ENCODE measurements at places on chromosomes 2 and 18.

- DNase-seq, result peak; percentile 16
These were observed 289.2 kb upstream of the CCDC68 start for GRCh38 chr18:55248495-55248894.

- DNase-seq, result no peak
These were observed 43.3 kb downstream of the OSBPL6 start for GRCh38 chr2:178237488-178238153.

DNA sequence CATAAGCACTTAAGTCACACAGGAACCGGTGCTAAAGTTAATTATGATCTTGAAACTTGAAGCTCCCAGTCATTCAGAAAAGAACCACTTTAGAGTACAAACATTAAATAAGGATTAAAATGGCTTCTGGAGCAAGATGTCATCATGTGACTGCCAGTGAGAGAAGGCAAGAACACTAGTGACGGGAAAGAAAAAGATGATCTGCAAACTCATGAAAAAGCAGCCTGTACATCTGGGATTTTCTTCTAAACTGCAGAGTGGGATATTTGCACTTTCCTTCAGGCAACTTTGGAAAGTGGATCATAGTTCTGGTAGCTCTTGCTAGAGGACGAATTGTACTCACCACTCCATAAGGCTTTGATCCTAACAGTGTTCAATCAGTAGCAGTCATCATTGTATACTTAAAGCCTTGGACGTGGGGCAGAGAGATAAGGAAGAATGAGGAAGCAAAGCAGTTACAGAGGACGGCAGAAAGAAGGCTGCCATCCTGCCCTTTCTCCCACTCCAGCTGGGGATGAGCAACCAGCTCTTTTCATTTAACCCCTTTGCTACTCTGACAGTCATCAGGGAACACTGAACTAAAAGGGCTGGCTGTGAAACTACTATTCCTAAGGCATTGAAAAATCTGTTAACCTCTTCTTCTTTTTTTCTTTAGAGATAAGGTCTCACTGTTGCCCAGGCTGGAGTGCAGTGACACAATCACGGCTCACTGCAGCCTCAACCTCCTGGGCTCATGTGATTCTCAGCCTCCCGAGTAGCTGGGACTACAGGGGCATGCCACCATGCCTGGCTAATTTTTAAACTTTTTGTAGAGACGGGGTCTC is 18.1 kb downstream of the ABHD3 start:
- peak; percentile 17 for DNase-seq

DNA sequence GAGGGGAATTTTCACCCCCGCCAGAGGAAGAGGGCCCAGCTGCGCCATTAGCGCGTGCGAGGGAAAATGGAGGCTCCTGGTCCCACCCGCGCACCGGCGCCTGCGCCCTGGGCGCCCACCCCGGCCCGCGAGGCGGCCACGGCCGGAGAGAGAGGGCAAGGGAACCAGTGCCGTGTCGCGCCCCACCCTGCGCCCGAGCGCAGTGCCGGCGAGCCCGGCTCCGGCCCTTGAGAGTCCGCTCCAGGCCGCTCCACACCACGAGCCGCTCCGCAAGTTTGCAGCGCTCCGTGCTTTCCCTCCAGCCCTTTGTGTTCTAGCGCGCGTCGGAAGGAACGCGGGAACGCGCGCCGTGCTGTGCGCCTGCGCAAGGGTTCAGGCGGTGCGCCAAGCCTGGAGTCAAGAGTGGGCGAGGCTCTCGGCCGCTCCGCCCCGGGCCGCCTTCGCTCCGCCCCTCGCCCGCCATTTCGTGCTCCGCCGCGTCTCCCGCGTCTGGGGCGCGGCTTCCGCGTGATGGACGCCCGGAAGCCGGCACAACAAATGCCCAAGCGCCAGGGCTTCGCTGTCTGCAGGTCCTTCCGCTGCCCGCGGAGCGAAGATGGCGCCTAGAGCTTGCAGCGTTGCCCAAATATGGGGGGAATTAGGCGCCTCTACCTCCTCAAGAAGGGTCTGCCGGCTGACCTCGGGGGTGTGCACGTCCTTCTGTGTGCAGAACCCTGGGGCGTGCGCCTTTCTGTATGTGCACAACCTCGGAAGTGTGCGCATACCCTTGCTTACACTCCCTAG is 46.1 kb upstream of the PTMA start:
- DNase-seq, result peak; percentile 98

DNA sequence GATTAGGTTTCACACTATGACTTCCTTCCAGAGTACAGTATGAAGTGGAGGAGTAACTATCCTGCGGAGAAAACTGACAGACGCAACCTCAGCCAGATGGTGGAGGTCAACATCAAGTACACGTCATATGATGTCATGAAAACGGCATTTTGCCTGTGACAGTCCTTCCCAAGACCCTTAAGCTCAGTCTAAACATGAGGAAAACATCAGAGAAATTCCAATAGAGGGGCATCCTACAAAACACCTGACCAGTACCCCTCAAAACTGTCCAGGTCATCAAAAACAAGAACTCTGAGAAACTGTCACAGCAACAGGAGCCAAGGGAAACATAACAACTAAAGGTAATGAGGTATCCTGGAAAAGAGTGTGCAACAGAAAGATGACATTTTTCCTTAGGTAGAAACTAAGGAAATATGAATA is 1.7 kb downstream of the RNU4ATAC start:
- DNase-seq, result no peak

DNA sequence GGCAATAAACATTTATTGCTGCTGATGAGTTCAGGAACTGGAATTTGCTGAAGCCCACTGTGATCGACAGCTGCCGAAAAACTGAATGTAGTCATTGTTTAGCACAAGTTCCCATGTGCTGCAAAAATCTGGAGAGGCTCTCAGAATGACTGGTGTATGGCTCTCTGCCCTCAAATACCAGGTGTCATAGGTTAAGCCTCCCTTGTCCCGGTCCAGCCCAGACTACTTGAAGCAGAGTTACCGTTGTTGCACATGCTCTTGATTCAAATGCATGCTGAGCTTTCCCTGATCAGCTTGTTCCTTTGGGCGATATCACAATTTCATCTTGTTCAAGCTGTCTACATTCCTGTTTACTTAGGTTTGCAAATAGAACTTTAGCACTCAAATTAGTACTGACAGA is 625.2 kb downstream of the CPS1 start:
- DNase-seq, result no peak

DNA sequence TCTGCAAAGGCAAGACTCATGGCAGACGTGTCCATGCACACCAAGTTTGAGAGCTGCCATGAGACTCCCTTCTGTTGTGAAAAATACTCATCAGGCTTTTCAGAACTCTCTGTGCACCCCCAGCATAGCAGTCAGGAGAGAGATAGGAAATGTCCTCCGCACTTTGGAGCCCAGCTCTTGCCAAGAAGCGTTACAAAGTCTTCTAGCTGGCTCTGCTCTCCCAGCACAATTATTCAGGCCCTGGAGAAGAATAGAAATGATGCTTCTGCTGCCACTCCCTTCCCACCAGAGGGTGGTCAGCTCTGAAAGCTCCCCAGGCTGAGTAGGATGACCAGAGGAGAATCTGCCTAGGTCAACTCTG is 594.4 kb upstream of the ID2 start:
- no peak for DNase-seq

DNA sequence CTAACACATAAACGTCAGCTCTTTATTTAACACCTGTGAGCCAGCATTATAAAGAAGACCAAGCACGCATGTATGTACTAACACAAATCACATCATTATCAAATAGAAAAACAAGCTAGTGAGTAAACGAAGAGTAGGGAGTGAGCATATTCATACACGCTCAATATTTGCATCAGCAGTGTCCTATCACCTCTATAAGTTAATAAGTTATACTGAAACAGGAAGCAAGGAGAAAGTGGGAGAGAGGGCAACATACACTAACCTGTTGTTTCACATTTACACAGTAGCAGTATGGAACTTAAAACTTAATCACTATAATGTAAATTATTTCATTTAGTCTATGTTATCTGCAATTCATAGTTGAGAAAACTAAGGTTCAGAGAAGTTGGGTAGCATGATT is 321.5 kb upstream of the TANK start:
- DNase-seq, result no peak

DNA sequence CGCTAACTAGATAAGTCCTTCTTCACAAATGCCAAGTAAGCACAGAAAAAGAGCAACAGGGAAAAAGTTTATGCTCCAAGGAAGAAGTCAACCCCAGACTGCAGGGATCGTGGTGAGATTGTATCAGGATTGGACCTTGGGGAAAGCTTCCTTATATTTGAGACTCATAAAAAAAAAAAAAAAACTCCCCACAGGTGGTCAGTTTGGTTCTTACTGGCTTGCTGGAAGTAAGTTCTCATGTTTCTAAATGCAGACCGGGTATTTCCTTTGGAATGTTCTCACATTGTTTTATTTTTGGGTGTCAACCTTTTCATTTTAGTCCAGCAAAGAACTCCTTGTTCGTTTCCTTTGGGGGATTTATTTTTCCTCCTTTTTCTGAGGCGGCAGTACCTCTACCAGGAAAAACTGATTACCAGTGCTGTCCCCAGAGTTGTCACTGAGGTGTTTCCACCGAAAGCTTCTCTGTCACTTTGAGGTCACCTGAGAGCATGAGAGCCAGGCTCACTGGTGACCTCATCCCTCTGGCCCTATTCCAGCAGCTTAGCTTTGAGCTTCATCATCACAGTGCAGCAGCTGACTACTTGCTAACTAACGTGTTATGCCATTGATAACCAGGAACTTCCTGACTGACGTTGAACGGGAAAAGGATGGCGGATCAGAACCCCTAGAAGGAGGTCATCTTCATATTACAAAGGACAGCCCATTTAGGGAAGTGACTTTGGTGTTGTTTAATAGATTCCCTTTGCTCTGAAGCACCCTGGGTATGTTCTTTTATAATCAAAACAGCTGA is 16.8 kb upstream of the ATP8B1 start:
- DNase-seq, result no peak

DNA sequence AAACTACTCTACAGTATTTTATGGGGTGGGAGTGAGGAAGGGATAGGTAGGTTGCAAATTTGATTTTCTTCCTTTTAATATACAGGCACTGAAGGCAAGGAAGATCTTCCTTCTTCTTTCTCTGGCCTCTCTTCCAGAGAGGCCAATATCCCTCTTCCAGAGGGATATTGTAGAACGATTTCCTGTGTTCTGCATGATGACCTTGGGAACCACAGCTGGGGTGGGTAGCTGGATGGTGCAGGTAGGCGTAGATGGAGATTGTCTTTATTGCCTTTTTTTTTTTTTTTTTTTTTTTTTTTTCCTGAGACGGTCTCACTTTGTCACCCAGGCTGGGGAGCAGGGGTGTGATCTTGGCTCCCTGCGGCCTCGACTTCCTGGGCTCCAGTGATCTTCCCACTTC is 49.4 kb downstream of the GATA6 start:
- no peak for DNase-seq

Measured in activated CD4-positive, alpha-beta T cell treated with anti-CD3 and anti-CD28 coated beads, Interleukin-10, Interleukin-2, amounts not matched to agents 100 ng/mL and 50 ng/mL, durations not matched to agents 16 hours and 8 hours (primary cell).